ENCODE measurements at places on chromosomes 13 and 19.
A peak's percentile ranks its signal among the peaks of the same experiment; 100 is the strongest.

DNA sequence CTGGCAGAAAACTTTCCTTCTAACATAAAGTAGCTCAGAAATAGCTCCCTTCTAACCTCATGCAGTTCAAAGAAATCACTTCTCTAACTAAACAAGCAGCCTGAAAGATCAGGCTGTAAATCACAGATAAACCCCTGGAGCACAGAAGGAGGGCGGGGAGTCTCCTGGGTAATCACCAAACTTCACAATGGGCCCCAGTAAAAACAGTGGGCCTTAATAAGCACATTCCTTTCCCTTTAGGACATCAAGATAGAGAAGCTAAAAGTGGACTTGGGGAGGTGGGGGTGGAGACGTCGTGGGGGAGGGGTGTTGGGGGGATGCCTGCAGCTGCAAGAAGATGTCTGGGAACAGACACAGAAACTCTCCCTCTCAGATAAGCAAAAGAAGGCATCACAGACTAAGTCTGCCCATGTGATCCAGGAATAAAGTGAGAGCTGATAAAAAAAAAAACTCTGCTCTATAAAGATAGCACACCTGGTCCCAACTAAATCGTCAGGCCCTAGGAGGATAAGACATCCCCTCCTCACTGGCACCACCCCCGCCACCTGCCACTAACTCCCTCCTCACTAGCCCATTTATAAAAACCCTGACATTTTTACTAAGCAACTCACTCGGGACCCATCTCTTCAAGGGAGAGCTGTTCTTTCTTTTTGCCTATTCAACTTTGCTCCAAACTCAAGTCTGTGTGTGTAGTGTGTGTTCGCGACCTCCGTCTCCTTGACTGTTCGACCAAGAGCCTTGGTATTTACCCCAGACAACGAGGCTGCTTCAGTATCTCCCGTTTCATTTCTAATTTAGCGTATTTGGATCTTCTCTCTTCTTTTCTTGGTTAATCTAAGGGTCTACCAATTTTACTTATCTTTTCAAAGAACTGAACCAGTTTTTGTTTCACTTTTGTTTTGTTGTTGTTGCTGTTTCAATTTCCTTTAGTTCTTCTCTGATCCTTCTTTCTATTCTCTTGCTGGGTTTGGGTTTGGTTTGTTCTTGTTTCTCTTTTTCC lies 31.7 kb downstream of the DNAJC15 start:
- DNase-seq: peak; percentile 34
- H3K4me1 ChIP-seq: peaks cover 23% of the 10 kb centered on the region
- no peak overlapping the region for H3K4me3 ChIP-seq
- H3K36me3 ChIP-seq: peaks cover 3% of the 10 kb centered on the region

DNA sequence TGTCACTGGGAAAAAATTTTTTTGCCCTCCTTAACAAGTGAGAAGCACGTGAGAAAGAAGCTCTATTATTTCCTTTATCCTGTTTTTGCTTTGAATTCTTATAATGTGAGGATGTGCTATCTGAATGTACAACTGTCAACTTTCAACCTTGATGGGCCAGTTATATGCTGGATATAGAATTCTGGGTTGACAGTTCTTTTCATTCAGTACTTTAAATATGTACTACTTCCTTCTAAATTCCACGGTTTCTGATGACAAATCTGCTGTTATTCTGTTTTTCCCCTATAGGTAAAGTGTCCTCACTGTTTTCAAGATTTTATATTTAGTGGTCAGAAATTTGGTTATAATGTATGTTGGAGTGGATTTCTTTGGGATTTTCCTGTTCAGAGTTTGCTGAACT lies 29.9 kb downstream of the ZDHHC20 start:
- H3K36me3 ChIP-seq: no peaks in the 10 kb centered on the region
- no peak overlapping the region for H3K27ac ChIP-seq
- H3K27me3 ChIP-seq: no peaks in the 10 kb centered on the region

GRCh38 chr13:80530191-80530590 lies 189.3 kb upstream of the SPRY2 start:
- H3K36me3 ChIP-seq: no peaks in the 10 kb centered on the region
- no peak overlapping the region for H3K4me3 ChIP-seq
- H3K27ac ChIP-seq: no peak overlapping the region
- DNase-seq: no peak
- no peaks in the 10 kb centered on the region for H3K27me3 ChIP-seq
- H3K4me1 ChIP-seq: no peaks in the 10 kb centered on the region

- DNase-seq: no peak
- no peaks in the 10 kb centered on the region for H3K36me3 ChIP-seq
- H3K4me1 ChIP-seq: no peaks in the 10 kb centered on the region
- peaks cover 6% of the 10 kb centered on the region for H3K27me3 ChIP-seq
- no peak overlapping the region for H3K27ac ChIP-seq
Measured at GRCh38 chr13:74866101-74866500, 615.9 kb downstream of the TBC1D4 start.

DNA sequence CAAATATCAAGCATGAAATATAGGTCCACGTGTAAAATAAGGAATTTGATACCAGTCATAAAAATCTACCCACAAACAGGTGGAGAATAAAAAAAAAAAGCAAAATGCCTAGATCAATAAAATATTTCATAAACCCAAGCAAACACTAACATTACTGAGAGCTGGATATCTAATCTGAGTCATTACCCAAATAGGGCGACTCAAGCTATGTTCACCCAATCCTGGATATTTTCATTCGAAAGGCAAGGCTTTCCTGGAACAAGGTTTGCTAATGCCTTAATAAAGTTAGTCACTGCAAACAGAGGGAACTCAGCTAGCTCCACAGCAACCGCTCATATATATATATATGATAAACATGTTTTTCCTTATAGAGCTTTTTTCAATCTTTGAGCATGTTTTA lies 33.5 kb upstream of the TM9SF2 start:
- no peak for DNase-seq
- H3K4me1 ChIP-seq: peaks cover 9% of the 10 kb centered on the region
- H3K27ac ChIP-seq: no peak overlapping the region
- H3K36me3 ChIP-seq: no peaks in the 10 kb centered on the region
- peaks cover 14% of the 10 kb centered on the region for H3K27me3 ChIP-seq

DNA sequence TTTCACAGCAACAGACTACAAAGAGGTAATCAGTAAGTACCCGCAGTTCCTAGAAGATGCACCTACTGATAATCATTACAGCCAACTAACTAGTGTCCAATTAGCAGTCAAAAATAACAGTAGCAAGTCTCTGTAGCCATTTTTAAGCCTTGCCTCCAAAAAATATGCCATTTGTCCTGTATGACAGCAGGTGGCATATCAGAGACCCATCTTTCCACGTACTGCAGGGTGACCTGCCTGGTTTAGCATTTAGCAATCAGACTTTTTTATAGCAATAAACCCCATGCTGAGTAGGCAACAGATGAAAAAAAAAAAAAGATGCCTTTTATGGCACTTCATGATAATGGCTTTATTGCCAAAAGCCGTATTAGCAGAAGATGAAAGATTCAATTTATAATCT lies 155.3 kb upstream of the LSM14A start:
- H3K27me3 ChIP-seq: peaks cover 77% of the 10 kb centered on the region
- H3K36me3 ChIP-seq: no peaks in the 10 kb centered on the region
- no peaks in the 10 kb centered on the region for H3K4me1 ChIP-seq
- DNase-seq: no peak
- H3K27ac ChIP-seq: no peak overlapping the region

- H3K4me1 ChIP-seq: no peaks in the 10 kb centered on the region
- H3K4me3 ChIP-seq: peak overlapping the region; percentile 49
- no peak for DNase-seq
- no peak overlapping the region for H3K27ac ChIP-seq
- H3K27me3 ChIP-seq: no peaks in the 10 kb centered on the region
Measured at GRCh38 chr13:92806215-92806614, 420.4 kb upstream of the GPC6 start.

DNA sequence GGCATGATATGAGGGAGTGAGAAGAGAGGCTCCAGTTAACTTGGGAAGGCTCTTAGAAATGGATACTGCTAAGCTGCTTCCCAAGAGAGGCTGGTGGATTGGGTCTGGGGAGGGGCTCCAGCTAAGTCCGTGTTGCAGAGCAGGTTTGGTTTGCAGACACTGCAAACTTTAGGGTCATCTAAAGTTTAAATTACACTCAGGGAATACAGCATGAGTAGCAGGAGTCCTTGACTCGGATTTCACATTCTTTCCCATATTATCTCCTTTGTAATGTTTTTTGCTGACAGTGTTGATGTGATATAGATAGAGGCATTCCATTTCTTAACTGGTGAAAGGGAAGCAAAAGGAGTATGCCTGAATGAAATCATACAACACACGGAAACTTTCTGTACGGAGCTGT lies 31.9 kb downstream of the SGCG start:
- H3K27ac ChIP-seq: no peak overlapping the region
- H3K4me1 ChIP-seq: no peaks in the 10 kb centered on the region
- H3K4me3 ChIP-seq: no peak overlapping the region
- H3K36me3 ChIP-seq: no peaks in the 10 kb centered on the region

- no peak overlapping the region for H3K4me3 ChIP-seq
- no peaks in the 10 kb centered on the region for H3K36me3 ChIP-seq
- no peaks in the 10 kb centered on the region for H3K4me1 ChIP-seq
Measured at GRCh38 chr13:95509521-95510310, 42.8 kb upstream of the CLDN10 start.

DNA sequence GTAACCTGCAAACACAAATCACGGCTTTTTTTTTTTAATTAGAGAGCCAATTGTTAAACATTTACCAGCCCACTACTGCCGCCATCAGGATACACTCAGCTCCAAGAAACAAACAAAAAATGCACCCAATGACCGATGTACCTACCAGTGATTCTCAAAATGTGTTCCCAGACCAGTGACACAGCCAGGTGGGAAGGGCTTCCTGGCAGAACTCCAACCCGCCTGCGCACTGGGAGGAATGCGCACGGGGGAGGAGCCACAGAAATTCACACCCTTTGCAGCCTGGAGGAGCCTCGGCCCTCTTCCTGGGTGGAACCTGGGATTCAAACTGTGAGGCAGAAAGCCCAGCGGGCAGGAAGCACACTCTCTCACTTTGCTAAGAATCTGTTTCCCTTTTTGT lies 255.9 kb downstream of the TBC1D4 start:
- H3K4me1 ChIP-seq: no peaks in the 10 kb centered on the region
- H3K27ac ChIP-seq: no peak overlapping the region
- no peak for DNase-seq

GRCh38 chr13:40819797-40820315 lies 30.4 kb downstream of the SLC25A15 start:
- DNase-seq: no peak
- no peak overlapping the region for H3K27ac ChIP-seq
- no peak overlapping the region for H3K4me3 ChIP-seq
- no peaks in the 10 kb centered on the region for H3K4me1 ChIP-seq
- peaks cover 9% of the 10 kb centered on the region for H3K36me3 ChIP-seq

DNA sequence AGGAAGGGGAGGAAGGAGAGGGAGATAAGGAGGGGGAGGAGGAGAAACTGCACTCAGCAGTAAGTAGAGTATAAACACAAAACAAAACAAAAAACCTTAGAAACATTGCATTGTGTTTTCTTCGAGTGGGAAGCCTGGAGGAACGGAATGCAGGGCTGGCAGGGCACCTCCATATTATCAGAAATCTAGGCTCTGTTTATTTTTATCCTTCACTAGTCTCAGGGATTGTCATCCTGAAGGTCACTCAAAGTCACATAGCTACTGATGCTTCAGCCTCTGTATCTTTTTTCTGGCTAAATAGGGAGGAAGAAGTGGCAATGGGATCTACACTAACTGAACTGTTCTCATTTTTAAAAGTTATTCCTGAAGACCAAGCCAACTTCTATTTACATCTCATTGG lies 467.8 kb downstream of the KCTD12 start:
- H3K36me3 ChIP-seq: no peaks in the 10 kb centered on the region
- no peaks in the 10 kb centered on the region for H3K4me1 ChIP-seq
- H3K4me3 ChIP-seq: no peak overlapping the region
- DNase-seq: no peak
- H3K27me3 ChIP-seq: no peaks in the 10 kb centered on the region

DNA sequence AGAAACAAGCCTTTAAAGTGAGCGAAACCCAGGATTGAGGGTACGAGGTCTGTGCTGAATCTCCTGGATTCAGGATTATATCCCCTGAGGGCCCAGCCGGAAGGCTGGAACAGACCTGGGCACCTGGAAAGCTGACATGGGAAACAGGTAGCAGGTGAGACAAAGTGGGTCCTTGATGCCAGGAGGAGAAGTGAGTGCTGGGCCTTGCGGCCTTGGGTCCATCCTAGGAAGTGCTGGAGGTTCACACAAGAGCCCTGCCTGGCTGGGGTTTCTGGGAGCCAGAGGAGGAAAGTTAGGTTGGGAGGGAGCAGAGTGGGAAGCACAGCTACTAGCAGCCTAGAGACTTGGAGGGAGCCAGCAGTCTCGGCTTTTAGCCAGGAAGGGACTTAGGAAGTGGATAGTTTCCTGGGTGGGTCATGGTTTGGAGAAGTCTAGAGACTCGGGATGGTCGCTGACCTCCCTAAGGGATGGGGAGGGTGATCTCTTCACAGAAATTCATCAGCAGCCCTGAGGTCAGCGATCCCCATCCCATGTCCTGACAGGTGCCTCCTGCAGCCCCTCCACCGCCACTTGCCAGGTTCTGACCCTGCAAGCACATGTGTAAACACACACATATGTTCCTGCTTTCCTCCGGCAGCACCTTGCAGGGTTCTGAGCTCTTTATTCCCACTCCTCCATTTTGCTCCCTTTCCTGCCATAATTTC lies 29.4 kb upstream of the ZNF492 start:
- H3K27ac ChIP-seq: no peak overlapping the region
- H3K36me3 ChIP-seq: no peaks in the 10 kb centered on the region
- no peak for DNase-seq
- H3K4me1 ChIP-seq: no peaks in the 10 kb centered on the region

GRCh38 chr19:47049307-47049700 lies 880 bp upstream of the TMEM160 start:
- peaks cover 16% of the 10 kb centered on the region for H3K4me1 ChIP-seq
- H3K36me3 ChIP-seq: peaks cover 16% of the 10 kb centered on the region
- peak overlapping the region; percentile 62 for H3K27ac ChIP-seq
- peak overlapping the region; percentile 80 for H3K4me3 ChIP-seq
- no peak for DNase-seq

GRCh38 chr13:91450913-91451312 lies 52.5 kb downstream of the GPC5 start:
- peaks cover 7% of the 10 kb centered on the region for H3K27me3 ChIP-seq
- H3K36me3 ChIP-seq: no peaks in the 10 kb centered on the region
- no peak overlapping the region for H3K4me3 ChIP-seq
- DNase-seq: no peak
- H3K27ac ChIP-seq: no peak overlapping the region
- H3K4me1 ChIP-seq: no peaks in the 10 kb centered on the region

GRCh38 chr13:36131222-36131930 lies at the start of gene DCLK1:
TSS of gene DCLK1 (minus strand) at chr13:36131382.
- H3K27me3 ChIP-seq: peaks cover 11% of the 10 kb centered on the region
- H3K4me1 ChIP-seq: no peaks in the 10 kb centered on the region
- no peak within 1 kb of the TSS for H3K27ac ChIP-seq
- no peak within 1 kb of the TSS for H3K4me3 ChIP-seq

- H3K27ac ChIP-seq: no peak overlapping the region
- no peaks in the 10 kb centered on the region for H3K36me3 ChIP-seq
- H3K4me3 ChIP-seq: no peak overlapping the region
- peaks cover 18% of the 10 kb centered on the region for H3K27me3 ChIP-seq
Measured at GRCh38 chr13:51000061-51000460, 90.5 kb downstream of the RNASEH2B start.

- no peak overlapping the region for H3K4me3 ChIP-seq
- peaks cover 25% of the 10 kb centered on the region for H3K27me3 ChIP-seq
- H3K4me1 ChIP-seq: no peaks in the 10 kb centered on the region
Measured at GRCh38 chr13:32850316-32851052, 165.7 kb upstream of the KL start.

- H3K27ac ChIP-seq: no peak overlapping the region
- peaks cover 78% of the 10 kb centered on the region for H3K27me3 ChIP-seq
- no peaks in the 10 kb centered on the region for H3K4me1 ChIP-seq
- no peak for DNase-seq
- H3K36me3 ChIP-seq: no peaks in the 10 kb centered on the region
Measured at GRCh38 chr13:74794147-74794546, 659.9 kb upstream of the KLF12 start.
